Stimulated activated CD8-positive, alpha-beta memory T cell treated with anti-CD3 and anti-CD28 coated beads, Interleukin-2, amount 100 ng/mL, for 48 hours (primary cell): ENCODE measurements at places on chromosomes 2 and 18.
A peak's percentile ranks its signal among the peaks of the same experiment; 100 is the strongest.

- no peak for DNase-seq
These were observed 105.8 kb downstream of the RIT2 start for GRCh38 chr18:43009674-43010073.

- DNase-seq, result no peak
These were observed 146.0 kb upstream of the SOX11 start for GRCh38 chr2:5546181-5546580.

DNA sequence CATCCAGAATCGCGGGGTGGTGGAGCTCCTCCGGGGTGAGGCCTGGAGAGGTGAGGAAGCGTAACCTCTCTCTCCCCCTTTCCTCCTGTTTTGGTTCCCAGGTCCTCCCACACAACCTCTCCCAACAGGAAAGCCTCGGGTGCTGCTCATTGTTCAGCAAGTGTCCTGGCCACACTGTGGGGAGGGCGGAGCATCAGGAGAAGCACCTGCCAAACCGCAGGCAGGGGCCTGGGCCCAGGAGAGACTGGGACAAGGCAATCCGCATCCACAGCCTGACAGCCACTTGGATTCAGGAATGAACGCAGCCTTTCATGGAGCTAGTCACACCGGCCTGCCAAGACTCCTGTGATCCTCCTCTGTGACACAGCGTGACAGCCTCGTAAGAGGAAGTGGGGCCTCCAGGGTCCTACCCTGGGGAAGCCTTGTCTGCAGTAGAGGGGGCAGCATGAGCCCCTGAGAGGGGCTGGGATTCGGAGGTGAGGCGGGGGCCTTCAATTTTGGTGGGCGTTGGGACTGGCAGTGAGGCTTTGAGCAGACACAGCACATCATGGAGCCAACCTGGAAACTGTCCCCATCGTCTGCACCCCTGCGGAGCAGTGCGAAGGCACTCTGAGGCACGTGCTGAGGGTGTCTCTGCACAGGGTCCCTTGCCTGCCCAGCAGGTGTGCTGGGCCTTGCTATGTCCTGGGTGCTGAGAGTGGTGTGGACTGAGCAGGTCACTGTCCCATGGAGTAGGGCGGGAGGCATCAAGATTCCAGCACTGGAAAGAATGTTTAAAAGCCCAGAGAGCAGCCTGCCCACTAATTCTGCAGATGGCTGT, 62.2 kb downstream of the EDAR start:
- DNase-seq, result no peak

- no peak for DNase-seq
These were observed 477 bp upstream of the WDCP start for GRCh38 chr2:24047703-24048033.

DNA sequence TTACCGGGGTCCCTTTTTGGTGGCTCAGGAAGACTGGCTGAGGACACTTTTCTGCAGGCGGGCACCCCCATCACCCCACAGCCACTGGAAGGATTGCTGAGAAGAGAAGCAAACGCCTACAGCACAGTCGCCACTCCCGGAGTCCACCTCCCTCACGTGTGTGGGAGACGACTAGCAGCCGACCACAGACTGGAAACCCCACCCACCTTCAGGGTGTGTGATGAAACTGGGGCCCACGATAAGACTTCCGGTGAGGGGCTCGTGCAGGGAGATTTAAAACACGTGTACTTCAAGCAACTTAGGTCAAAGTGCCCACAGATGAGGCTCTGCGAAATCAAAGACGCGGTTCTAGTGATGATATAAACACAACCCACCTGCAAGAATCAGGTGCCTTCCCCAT, 26.3 kb downstream of the MBP start:
- peak; percentile 61 for DNase-seq
